ENCODE measurements at places on chromosomes 3 and 15.

- no peak for DNase-seq
These were observed 43.1 kb downstream of the SAMMSON start for GRCh38 chr3:70042641-70043040.

- DNase-seq: no peak
These were observed 19.5 kb downstream of the PHC3 start for GRCh38 chr3:170162052-170162451.

DNA sequence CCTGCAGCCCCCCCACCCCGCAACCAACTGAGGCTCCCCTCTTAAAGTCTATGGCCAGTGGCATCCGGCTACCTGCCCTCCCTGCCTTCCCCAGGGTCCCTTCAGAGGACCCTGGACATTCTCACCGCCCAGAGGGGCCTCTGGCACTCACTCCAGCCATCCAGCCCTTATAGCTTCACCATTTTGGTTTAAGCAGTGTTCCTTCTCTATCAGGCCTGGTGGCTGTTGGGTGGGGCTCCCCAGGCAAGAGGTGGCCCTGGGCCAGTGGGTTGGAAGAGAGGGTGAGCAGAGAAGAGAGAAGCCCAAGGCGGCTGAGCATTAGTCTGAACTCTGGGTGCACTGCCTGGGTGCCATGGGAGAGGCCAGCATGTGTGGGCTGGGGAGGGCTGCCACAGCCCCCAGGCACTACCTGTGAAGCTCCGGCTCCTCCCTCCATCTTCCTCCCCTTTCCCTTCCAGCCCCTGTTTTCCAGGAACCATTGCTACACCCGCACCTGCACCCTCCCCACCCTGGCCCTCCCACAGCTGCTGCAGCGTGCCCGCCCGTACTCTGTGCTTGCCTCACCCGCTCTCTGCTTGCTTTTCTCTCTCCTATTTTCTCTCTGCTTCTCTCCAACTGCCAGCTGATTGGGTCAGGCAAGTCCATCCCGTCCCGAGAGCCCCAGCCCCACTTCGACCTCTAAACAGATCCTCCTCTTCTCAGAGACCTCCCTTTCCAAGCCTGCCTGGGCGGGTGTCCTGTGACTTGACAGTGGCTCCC, 168.2 kb downstream of the TBC1D2B start:
- no peak for DNase-seq

- DNase-seq: peak; percentile 11
These were observed 770.6 kb upstream of the CFAP20DC start for GRCh38 chr3:59820352-59820934.

DNA sequence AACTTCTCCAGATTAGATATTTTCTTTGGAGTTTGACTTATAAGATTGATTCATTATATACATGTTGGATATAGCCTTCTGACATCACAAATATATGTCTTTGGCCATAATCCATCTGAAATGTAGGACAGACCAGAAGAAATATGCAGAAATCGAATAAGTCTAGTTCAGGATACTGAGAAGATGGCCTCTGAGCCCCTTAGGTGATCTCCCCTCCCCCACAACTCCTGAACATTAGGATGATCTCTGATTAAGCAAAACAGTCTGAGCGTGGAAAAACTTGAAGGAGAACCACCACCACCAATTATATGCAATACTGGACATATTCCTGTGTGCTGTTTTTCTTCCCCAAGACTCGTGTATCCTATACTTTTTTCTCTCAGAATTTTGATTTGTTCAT, 3.2 kb downstream of the SETD5 start:
- DNase-seq: no peak

- DNase-seq: no peak
These were observed 193.6 kb downstream of the UACA start for GRCh38 chr15:70569714-70570231.

GRCh38 chr3:28308196-28308595, 40.3 kb upstream of the ZCWPW2 start:
- no peak for DNase-seq

DNA sequence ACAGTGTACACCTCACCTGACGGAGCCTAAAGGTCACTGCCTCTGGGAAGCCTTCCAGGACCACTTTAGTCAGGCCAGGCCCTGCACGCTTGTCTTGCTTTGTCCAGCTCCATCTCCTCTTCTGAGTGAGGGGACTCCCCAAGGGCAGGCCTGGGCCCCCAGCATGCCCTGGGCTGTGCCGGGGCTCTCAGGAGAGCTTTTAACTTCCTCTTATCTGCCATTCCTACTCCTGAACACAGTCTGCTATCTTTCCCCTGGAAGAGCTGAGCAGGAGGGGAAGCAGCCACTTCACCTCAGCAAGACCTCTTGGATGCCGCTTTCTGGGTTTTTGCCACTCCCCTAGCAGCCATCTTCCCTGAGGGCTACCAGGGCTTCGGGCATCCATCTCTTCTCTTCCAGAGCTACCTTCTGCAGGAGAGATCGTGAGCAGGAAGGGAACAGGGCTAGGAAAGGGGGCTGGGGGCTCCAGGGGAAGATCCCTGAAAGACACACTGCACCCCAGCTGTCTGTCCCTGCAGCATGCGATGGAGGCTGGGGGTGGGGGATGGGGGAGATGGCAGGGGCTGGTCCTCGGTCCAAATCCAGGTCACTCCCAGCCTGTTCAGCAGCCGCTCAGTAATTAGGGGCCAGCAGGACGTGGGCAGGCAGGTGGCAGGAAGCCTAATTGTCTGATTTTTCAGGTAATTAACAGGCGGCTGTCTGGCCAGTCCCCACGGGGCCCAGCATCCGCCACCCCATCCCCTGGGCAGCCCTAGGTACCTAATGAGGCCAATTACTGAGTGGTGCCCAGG, 19.9 kb upstream of the RPL29 start:
- DNase-seq: no peak

- no peak for DNase-seq
These were observed 192.6 kb downstream of the TCF12 start for GRCh38 chr15:57111002-57111401.

DNA sequence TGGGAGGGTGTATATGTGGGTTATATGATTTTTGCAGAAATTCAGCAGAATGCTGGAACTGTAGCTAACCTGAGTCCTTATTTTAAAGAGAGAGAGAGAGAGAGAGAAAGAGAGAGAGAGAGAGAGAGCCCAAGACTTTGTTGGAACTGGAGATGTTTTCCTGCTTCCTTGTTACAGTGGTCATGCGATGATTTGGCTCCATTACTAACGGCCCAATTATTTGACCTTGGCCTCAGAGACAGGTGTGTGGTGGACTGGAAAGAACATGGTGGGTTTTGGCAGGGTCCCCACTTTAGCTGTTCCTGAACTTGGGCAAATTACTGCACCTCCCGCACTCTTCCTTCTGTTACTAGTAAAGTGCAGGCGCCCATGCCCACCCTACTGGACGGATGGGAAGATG, 14.8 kb upstream of the ACSBG1 start:
- DNase-seq: no peak

DNA sequence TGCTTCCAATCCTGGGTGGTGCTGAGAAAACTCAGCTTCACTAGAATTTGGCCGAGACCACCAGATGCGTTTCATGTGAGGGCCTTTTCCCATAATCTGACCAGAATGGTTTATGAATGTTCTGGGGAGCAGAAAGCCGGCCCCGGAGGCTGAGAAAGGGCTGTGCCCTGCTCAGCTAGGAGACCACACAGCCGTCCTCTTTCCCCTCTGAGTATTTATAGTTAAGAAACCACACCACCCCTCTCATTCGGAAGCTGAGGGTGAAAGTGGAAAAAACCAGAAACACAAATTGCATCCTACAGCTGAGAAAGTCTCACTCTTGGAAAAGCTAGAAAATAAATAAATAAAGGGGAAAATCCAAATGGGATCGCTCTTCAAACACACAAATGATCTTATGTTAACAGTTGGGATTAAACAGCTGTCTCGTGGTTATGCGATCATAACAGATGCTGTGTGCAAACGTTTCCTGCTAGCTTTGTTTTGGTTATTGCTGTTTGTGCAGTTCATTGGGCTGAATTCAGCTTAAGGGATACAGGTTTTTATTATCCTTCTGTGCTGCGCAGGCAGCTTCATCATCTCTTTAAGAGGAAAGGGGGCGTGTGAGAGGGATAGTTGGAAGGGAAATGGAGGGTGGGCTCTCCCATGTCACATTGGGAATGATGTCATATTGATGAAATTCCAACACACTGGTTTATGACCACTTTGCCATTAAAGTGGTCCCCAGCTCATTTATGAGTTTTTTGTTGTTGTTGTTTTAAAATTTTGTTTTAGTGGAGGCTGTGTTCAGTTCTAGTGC, 1026.2 kb upstream of the NR2F2 start:
- no peak for DNase-seq

DNA sequence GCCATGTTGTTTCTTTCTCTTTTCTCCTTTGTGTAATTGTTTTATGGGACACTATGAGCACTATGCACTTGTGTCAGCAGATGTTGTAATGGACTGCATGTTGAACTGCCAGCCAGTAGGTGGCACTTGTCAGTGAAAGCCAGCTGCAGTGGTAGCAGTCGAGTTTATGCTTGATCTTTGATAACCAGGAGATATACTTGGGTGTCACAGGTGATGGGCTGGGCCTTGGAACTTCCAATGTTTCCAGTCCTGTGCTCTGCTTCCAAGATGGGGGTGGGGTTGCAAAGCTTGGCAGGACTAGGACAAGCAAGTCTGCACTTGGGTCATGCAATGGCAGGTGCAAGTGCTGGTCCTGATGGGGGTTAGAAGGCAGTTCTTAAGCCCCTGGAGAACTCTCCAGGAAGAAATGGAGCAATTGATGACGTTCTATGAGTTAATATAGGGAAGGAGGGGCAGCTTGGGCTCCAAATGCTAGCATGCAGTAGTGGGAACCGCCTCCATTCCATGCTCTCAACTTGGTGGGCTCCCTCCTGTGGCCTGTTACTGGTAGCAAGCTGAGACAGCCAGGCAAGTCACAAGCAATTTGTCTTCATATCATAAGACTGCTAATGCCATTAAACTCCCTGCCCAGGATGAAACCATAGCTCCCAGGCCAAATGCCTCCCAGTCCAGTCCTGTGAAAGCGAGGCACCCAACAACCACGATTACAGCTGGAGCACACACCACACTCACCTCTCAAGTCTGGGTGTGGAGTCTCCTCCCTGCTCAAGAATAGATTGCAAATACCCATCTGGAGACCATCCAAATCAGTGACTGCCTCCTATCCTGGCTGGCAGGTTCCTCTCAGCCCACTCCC, 287.2 kb downstream of the CGGBP1 start:
- DNase-seq: no peak

GRCh38 chr3:69200384-69201068, 78.1 kb upstream of the LMOD3 start:
- peak; percentile 59 for DNase-seq

DNA sequence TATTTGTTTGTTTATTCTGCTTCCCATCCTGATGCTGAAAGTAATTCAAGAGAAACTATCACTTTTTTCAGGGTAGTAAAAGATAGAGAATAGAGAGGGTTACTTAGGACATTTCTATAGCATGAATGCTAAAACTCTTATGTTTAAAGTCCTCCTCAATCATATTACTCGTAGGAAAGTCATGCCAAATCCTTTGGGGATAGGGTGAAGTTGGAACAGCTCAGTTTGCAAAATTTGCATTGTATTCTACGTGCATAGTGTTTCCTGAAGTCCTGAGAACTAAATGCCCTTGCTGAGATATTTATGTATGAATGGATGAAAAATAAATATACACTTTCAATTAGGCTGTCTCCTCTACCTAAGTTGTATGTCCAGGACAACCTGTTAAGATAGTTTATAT, 14.6 kb downstream of the PLSCR5 start:
- DNase-seq: no peak

DNA sequence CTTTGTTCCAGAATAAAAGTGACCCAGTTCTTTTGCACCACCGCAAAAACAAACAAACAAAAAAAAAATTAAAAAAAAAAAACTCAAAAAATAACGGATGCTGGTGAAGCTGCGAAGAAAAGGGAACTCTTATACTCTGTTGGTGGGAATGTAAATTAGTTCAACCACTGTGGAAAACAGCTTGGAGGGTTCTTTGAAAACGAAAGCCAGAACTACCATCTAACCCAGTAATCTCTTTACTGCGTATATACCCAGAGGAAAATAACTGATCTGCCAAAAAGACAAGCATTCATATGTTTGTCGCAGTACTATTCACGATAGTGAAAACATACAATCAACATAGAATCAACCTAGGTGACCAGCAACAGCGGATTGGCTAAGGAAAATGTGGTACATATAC, 298.9 kb upstream of the CBLB start:
- DNase-seq: no peak

DNA sequence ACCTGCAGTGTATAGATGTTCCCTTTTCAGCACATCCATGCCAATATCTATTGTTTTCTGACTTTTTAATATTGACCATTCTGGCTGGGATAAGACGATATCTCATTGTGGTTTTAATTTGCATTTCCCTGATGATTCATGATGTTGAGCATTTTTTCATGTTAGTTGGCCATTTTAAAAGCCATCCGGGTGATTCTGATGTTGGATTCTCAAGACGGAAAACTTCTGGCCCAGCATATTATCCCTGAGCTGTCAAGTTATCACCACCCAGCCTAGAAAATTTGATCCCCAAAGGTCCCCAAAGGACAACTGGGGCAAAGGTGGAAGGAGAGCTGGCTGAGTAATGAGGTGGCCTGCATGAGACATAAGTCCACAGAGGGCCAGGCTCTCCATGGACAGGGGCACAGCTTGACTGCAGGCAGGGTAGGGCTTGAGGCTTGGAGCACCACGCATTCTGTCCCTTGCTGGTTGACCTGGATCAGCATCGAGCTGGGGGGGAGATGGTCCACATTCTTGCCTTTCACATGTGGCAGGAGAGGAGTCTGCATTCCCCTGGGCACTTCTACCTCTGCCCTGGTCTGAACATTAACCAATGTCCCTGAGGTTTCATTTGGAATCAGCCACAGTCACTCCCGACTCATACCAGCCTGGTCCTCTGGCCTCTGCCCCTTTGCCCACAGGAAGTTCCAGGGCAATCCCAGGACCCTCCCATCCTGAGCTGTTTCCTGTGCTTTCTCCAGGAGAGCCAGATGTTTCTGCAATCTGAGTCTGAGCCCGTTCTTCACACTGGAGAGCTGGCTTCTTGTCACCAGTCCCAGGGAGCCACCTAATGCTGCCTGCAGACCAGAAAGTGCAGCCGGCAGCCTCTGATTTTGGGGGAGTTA, 69.2 kb downstream of the ISG20 start:
- DNase-seq: no peak

DNA sequence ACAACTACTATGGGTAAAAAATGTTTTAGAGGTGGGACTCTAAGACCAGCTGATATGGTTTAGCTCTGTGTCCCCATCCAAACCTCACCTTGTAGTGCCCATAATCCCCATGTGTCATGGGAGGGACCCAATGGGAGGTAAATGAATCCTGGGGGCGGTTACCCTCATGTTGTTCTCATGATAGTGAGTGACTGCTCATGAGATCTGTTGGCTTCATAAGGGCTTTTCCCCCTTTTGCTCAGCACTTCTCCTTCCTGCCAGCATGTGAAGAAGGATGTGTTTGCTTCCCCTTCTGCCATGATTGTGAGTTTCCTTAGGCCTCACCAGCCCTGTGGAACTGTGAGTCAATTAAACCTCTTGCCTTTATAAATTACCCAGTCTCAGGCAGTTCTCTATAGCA, 45.7 kb downstream of the FAM98B start:
- no peak for DNase-seq

GRCh38 chr15:60392601-60392985, 5.2 kb downstream of the ANXA2 start:
- peak; percentile 30 for DNase-seq
